Cardiac fibroblast (primary cell): ENCODE measurements at places on chromosomes 4 and X.

GRCh38 chr4:105057370-105058105, 89.1 kb upstream of the TET2 start:
- peak; percentile 14 for DNase-seq

GRCh38 chr4:127730142-127730913, at the start of gene SLC25A31:
TSS of gene SLC25A31 (plus strand) at chr4:127730400. CDS start at chr4:127730546, 146 bp downstream.
- DNase-seq = no peak

DNA sequence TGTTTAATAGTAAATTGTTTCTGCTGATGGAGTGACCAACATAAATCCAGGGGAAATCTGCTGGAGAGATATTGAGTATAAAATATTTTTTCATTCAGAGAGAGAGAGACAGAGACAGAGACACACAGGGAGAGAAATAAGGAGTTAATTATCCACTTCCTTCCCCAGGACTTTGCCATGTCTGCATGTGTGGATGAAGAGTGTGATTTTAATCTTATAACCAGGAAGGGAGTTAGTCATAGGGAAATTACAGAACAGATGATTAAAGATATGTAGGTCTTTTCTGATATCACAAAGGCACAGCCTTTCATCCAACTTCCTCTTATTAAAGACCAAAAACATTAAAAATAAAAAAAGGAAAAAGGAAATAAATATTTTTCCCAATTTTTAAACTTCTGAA, 526.3 kb downstream of the SPRY1 start:
- DNase-seq = peak; percentile 23

DNA sequence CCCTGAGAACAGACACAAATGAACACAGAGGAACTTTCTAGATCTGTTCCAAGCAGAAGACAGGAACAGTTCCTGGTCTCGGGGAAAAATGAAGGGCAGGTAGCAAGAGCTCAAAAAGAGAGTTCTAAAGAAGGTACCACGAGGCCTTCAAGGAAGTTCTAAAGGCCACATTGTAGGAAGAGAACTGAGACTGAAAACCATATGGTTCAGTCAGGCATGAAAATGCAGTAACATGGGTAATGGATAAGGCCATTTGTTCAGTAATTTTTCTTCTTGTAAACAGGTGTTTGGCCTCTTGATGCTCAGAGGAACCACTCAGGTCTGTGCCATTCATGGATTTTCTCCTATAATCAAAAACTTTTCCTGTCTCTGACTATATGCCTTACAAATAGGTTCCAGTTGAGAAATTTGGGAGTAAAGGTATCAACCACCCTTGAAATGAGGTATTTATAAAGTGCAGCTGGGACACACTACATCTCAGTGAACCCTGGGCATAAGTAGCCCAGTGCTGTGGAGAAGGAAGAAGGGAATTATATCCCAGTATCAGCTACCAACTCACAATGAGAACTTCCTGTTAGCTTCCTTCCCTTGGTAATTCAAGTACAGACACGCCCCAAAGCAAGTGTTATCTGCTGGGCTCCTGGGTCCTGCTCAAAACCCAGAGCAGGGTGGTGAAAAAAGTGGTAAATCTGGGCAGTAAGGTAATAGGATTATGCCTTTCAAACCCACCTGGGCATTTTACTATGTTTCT, 277.9 kb downstream of the KLHL13 start:
- DNase-seq = no peak

DNA sequence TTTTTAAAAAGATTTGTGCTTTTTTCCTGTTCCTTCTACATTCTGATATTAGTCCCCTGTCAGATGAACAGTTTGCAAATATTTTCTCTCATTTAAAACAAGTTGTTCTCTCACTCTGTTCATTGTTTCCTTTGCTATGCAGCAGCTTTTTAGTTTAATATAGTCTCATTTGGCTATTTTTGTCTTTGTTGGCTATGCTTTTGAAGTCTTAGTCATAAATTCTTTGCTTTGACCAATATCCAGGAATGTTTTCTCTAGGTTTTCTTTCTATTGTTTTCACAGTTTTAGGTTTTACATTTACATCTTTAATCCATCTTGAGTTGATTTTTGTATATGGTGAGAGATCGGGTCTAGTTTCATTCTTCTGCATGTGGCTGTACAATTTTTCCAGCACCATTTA, 136.8 kb downstream of the TET2 start:
- peak; percentile 20 for DNase-seq

GRCh38 chrX:2474280-2474962, 26.4 kb downstream of the DHRSX start:
- no peak for DNase-seq

- no peak for DNase-seq
These were observed 30.5 kb downstream of the F11 start for GRCh38 chr4:186296481-186296880.

GRCh38 chr4:13584481-13584880, 40.2 kb upstream of the NKX3-2 start:
- peak; percentile 48 for DNase-seq

DNA sequence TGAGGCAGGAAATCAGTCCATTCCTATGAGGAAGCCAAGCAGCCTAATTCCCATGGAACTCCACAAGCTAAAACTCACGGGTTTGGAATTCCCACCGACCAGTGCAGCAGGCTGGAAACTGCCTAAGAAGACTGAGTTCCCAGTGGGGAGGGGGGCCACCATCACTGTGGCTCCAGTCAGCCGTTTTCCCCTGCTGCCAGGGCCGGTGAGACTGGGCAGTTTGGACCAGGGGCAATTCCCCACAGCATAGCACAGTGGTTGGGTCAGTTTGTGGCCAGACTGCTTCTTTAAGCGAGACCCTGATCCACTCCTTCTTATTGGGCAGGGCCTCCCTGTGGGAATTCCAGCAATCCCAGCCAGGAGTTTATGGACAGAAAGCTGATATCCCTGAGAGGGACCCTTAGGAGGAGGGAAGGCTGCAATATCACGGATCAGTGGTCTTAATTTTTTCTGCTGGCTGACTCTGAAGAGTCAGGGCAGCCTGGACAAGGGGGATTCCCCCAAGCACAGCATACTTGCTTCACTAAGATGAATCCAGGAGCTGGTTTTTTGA, 20.7 kb downstream of the PAGE5 start:
- DNase-seq = no peak

DNA sequence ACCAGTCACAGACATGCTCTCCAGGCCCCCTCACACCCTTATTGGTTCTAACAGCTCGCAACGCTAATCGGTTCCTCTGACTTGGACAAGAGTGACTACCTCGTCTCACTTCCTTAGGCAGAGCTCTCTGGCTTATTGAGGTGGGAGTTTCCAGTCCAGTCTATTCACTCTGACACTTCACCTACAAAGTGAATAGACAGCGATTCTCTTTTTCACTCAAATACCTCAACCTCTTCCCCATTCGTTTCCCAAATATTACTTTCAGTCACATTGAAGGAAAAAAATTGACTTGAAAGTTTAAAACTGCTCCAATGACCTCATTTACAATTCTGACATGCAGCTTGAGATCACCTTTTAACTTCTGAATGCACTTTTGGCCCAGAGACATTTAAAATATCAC, 17.7 kb downstream of the HELT start:
- DNase-seq = no peak

DNA sequence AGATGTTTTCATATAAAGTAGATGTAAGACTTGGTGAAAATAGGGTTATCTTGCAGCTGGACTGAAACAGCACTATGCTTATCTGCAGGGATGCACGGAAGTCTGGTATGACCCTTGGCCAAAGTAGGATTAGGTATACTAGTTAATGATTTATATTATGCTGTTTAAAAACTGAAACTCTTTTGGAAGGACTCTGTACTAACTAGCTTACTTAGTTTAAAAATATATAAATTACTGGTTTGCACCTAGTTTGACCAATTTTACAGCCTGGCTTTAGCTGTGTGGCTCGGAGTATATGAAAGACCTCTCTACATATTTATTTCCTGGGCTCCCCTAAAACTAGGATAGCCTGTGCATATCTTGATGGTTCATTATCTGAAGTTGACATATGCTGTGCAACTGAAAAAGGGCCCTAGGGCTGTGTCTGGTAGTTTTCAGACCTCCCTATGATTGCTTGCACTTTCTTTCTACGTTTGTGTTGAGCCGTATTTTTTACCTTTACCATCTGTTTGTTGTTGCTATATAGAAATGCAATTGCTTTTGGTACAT, 89.2 kb downstream of the TMEM144 start:
- DNase-seq = no peak

DNA sequence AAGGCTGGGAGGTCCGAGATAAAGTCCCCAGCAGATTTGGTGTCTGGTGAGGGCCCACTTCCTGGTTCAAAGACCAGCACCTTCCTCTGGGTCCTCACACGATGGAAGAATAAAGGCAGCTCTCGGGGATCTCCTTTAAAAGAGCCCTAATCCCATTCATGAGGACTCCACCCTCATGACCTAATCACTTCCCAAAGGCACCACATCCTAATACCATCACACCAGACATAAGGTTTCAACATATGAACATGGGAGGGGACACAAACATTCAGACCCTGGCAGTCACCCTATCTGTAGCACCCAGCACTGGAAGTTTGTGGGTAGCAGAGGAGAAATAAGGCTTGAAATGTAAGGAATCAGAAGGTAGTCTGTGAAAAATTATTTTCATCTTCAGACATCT, 112.9 kb upstream of the NOCT start:
- DNase-seq = no peak
